ENCODE measurements at places on chromosomes 2 and 18.

- no peak for DNase-seq
These were observed 27.7 kb upstream of the SMCHD1 start for GRCh38 chr18:2627821-2628276.

GRCh38 chr2:95004287-95004686 is 21.2 kb upstream of the MAL start:
- no peak for DNase-seq

- no peak for DNase-seq
These were observed 236.4 kb downstream of the CNTNAP5 start for GRCh38 chr2:124261456-124261855.

DNA sequence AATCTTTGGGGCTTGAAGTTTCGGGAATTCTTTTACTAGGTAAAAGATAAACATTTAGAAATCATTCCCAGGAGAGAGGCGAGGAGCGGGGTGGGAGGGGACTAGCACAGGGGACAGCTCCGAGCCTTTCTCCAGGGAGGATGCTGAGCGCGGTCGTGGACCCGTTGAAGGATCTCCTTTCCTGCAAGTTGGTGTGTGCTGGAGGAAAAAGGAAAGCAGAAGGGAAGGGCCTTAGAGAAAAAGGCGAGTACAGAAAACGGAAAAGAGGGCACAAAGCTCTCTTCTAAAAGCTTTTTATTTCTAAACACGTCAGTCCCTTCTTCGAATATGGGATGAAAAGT is 640 bp downstream of the SLC39A6 start:
- no peak for DNase-seq

DNA sequence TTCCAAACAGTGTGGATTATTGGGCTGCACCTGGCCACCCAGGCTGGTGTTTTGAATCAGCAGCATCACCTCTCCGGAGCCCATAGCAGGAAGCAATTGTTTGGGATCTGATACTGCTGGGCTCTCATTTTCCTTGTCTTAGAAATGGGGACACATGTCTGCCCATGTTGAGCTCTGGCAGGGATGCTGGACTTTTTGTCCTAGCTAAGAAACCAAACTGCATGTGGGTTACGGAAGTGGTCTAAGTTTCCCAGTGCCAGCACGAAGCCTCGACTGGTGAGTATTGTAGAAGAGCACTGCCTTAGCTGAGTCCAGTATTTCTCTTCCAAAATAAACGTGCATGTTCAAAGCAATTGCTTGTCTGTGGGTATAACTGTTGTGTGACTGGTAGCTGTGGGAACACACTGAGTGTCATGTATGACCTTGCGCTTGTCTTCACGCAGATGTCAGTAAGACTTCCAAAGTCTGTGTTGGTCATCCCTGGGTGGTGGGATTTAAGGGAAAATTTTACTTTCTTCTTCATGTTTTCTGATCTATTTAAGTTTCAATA is 43.6 kb downstream of the SH3RF3 start:
- no peak for DNase-seq

DNA sequence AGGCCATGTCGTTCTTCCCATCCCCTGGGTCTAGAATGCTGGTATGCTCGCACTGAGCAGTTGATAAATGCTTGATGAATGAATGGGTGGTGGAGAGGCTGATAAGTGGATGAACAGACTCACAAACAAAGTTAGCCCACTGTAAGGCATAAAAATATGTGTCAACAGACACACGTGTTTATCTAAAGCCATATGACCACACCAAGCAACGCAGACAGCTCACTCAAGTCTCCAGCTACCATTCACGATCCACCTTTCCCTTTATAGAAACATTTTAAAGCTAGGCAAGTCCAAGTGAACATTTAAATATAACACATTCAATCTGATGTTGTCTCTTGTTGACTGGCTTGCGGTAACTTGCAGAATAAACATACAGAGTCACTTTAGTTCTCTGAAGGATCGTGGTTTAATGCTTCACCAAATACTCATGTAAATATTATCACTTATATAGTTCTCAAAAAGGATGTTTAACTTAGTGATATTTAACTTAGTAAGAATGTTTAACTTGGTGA is 105.5 kb downstream of the NOL10 start:
- no peak for DNase-seq

GRCh38 chr2:197263077-197263476 is 47.5 kb downstream of the ANKRD44 start:
- no peak for DNase-seq

GRCh38 chr2:7971248-7971647 is 710.6 kb upstream of the ID2 start:
- no peak for DNase-seq

Measured in activated CD4-positive, CD25-positive, alpha-beta regulatory T cell treated with anti-CD3 and anti-CD28 coated beads, Interleukin-2, amount 50 U/mL, for 16 hours (primary cell).